Brain microvascular endothelial cell (primary cell): ENCODE measurements at places on chromosomes 3 and 15.

GRCh38 chr3:57068437-57069089 is 8.1 kb downstream of the SPATA12 start:
- peak; percentile 77 for DNase-seq

GRCh38 chr15:89772932-89773583 is 3.1 kb upstream of the MESP2 start:
- no peak for DNase-seq

GRCh38 chr15:86392296-86392695 is 312.6 kb downstream of the AGBL1 start:
- DNase-seq, result no peak

GRCh38 chr15:34721802-34722438 is 32.9 kb downstream of the GJD2 start:
- peak; percentile 7 for DNase-seq

DNA sequence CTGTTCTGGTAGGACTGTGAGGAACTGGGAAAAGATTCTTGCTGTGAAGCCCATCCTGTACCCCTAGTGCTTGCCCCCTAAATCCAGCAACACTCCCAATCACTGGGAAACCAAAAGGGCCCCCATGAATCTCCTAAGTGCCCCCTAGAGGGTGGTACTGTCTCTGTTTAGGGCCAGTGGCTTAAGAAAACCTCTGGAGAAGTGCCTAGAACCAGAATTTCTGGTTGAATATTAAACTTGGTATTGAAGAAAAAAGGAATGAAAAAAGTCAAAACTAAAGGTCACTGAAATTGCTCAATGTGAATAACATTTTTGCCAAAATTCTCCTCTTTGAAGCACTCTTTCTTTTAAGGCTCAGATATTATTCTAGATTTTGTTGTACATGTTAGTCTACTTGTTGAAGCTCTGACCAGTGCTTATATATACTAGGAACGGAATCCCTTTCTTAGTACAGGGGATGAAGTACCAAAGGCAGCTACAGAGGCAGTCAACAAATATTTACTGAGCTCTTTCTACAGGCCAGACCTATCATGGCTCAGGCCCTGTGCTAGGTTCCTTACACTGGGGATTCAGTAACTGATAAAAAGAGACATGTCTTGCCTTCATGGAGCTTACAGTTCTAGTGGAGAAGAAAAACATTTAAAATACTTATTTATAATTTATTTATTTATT is 138.8 kb downstream of the MYLK start:
- no peak for DNase-seq
